Fibroblast of lung (primary cell): ENCODE measurements at places on chromosomes 12 and 14. TPM values are rescaled to one million over a fixed set of nuclear protein-coding genes. Genes with fewer than 3 reads are reported as not detected.

Gene SMIM41
- total RNA-seq: 2.0 and 2.1 TPM in 2 replicates

Gene HOXC9
- 0.26 TPM in 1 of 2 replicates, not detected in the other for total RNA-seq

Gene PIWIL1
- total RNA-seq: not detected in 2 replicates

- peak; percentile 81 for DNase-seq
- H3K4me1 ChIP-seq: peaks cover 5% of the 10 kb centered on the region
- H3K4me3 ChIP-seq: no peak overlapping the region
- H3K36me3 ChIP-seq: no peaks in the 10 kb centered on the region
Observed at GRCh38 chr12:89693639-89694202, 14.9 kb downstream of the ATP2B1 start.

DNA sequence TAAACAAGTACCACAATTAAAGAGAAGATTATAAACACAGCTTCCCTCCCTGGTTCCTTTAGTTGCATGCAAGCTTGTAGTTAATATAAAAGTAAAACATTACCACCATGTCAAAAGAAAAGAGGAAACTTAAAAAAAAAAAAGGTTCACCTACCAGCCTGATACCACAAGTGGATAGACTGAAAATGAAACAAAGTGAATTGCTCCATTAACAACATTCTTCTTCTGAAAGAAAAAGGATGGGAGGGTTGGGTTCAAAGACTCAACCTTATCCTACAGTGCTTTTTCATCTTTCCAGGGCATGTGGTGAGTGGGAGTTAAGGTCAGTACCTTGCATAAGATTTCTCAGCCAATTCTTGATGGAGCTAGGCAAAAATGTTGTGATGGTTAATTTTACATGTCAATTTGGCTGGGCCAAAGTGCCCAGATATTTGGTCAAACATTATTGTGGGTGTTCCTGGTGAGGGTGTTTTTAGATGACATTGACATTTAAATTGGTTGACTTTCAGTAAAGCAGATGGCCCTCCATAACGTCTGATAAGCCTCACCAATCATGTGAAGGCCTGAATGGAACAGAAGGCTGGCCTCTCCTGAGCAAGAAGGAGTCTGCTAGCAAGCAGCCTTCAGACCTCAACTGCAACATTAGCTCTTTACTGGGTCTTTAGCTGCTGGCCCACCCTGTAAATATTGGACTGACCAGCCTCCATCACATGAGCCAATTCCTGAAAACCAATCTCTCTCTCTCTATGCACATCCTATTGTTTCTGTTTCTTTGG, 28.8 kb downstream of the VCPKMT start:
- DNase-seq: no peak
- H3K27me3 ChIP-seq: no peaks in the 10 kb centered on the region
- H3K27ac ChIP-seq: no peak overlapping the region

DNA sequence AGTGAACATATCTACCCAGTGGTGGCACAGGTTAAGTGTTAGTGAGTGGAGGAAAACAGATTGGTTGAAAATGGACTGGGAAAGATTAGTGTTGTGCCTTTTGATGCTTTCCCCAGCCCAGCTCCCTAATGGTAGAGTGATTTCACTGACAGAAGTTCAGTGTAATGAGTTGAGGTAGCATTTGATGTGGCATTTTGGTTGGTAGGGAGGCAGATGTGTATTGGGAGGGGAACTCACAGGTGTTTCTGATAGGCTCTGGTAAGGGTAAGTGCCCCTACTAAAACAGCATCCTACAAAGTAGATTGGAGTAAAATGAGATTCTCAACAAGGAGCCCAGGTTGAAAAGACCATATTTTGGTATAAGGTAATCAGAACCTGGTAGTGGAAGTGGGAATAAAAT, 4.2 kb downstream of the TBK1 start:
- H3K27ac ChIP-seq: no peak overlapping the region
- DNase-seq: no peak
- H3K27me3 ChIP-seq: no peaks in the 10 kb centered on the region
- no peak overlapping the region for H3K4me3 ChIP-seq
- H3K36me3 ChIP-seq: no peaks in the 10 kb centered on the region
- peaks cover 12% of the 10 kb centered on the region for H3K4me1 ChIP-seq

DNA sequence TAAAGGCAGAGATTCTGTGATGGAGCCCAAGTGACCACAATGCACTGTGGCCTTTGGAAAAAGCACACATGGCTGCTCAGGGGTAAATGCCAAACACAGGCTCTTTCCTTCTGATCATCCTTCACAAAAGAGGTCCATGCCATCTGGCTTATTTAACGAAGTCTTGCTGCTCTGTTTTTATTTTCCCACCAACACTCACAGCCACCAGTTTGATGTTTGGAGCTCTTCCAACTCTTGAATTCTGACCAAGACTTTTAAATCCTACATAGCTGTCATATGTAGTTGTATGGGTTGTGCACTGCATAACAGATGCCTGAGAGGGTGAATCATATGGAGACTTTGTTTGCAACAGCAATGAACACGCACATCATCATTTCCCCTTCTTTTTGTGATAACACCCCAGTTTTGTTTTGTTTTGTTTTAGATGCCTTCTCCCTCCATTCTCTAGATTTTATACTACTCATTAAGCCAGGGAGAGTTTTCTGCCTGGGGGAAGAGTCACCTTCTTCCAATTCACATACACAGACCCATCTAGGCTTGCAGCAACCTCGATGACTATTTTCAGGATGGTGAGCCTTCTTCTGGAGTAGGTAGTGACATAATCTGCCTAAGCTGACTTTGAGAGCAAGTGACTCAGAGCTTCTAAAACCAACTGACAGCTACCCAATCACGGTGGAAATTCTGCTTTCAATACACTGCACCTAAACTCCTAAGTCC, 145.2 kb upstream of the WSCD2 start:
- H3K27ac ChIP-seq: no peak overlapping the region
- no peaks in the 10 kb centered on the region for H3K27me3 ChIP-seq
- H3K4me3 ChIP-seq: no peak overlapping the region
- no peaks in the 10 kb centered on the region for H3K4me1 ChIP-seq

DNA sequence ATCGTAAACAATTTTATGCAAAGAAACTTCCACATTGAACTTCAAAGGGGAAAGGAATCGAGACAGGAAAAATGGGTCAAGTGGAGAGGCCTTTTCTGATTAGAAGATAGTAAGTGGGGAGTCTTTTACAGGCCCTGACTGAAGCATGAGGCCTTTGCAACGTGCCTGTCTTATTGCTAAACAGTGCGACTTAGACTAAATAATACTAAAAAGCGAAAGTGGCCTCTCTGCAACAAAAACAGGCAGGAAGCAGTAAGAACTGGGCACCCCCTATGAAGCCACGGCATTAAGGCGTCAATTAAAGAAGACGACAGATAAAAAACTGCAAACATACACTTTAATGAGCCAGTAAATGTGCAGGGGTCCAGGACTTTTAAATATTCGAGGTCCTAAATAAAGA, 283.4 kb upstream of the GRIP1 start:
- no peak overlapping the region for H3K4me3 ChIP-seq
- no peaks in the 10 kb centered on the region for H3K4me1 ChIP-seq
- no peaks in the 10 kb centered on the region for H3K27me3 ChIP-seq

DNA sequence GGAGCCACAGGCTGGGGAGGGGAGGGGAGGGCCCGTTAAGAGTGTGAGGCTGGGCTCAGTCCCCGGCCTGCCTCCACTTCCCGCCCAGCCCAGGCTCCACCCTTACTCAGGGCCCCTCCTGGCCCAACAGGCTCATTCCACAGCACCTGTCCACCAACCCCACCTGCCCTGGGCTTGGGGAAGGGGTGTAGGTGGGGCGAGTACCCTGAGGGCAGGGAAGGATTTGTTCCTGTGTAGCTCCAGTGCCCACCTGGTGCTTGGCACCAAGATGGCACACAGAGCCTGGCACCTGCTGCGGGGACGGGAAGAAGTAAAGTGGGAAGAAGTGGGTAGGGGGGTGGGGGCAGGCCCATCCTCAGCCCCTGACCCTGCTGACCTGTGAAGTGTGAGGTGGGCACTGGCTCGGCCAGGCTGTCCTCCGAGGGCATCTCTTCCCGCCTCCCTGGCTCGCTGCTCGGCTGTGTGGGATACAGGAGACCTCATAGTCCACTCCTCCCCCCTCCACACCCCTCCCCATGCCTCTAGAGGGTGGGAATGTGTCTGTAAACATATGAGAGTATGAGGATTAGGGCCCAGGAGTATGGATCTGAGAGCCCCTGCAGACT, 35.1 kb downstream of the NCKAP5L start:
- no peak for DNase-seq
- H3K27me3 ChIP-seq: no peaks in the 10 kb centered on the region
- H3K4me3 ChIP-seq: no peak overlapping the region
- no peaks in the 10 kb centered on the region for H3K4me1 ChIP-seq

DNA sequence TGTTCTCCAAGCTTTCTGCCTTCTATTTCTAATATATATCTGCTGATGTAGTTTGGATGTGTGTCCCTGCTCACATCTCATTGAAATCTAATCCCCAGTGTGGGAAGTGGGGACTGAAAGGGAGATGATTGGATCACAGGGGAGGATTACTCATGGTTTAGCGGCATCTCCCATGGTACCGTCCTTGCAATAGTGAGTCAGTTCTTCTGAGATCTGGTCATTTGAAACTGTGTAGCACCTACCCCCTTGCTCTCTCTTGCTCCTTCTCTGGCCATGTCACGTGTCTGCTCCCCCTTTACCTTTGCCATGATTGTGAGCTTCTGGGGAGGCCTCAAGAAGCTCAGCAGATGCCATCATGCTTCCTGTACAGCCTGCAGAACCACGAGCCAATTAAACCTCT, 26.2 kb upstream of the ALX1 start:
- H3K4me3 ChIP-seq: no peak overlapping the region
- H3K36me3 ChIP-seq: no peaks in the 10 kb centered on the region
- H3K27ac ChIP-seq: no peak overlapping the region
- no peaks in the 10 kb centered on the region for H3K27me3 ChIP-seq
- H3K4me1 ChIP-seq: no peaks in the 10 kb centered on the region
- no peak for DNase-seq

- H3K4me3 ChIP-seq: no peak overlapping the region
- no peaks in the 10 kb centered on the region for H3K36me3 ChIP-seq
- no peak overlapping the region for H3K27ac ChIP-seq
- no peaks in the 10 kb centered on the region for H3K27me3 ChIP-seq
Observed at GRCh38 chr14:66745078-66745477, 237.1 kb downstream of the GPHN start.

DNA sequence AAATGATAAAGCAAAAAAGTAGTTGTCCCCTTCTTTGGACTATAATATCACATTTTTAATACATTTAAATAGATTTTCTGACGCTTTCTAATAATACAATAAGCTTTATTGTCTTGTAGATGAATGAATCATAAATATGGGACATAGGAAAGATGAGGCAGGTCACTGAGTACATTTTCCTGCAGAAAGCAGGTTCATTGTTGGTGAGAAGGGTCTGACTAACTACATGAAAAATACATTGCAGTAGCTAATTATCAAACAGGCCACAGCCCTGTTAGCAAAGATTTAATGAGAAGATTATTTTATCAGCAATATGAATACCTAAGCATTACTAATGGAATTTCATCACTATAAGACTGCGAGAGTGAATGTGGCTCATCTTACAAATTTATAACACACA, 45.6 kb downstream of the ABCD2 start:
- H3K36me3 ChIP-seq: no peaks in the 10 kb centered on the region
- DNase-seq: no peak
- no peak overlapping the region for H3K4me3 ChIP-seq
- no peaks in the 10 kb centered on the region for H3K4me1 ChIP-seq
- no peaks in the 10 kb centered on the region for H3K27me3 ChIP-seq

GRCh38 chr14:90853116-90853515, 36.9 kb upstream of the TTC7B start:
- H3K27ac ChIP-seq: no peak overlapping the region
- no peaks in the 10 kb centered on the region for H3K36me3 ChIP-seq
- H3K27me3 ChIP-seq: no peaks in the 10 kb centered on the region
- H3K4me1 ChIP-seq: peaks cover 5% of the 10 kb centered on the region
- no peak overlapping the region for H3K4me3 ChIP-seq

DNA sequence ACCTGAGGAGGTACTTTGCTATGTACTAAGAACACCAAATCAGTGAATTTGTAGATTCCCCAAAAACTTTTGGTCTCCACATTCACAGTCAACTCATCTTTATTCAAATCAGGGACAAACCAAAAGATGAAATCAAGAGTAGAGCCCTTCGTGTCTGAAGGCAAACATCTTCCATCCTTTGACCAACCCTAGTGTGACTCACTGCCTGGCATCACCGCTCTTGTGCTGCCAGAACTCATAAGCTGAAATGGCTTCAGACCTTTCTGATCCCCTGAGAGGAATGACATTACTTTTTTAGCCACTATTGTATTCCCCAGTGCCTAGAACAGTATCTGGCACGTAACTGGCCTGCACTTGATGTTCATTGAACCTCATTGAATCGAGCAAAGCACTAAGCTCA, 50.1 kb downstream of the GOLGA5 start:
- no peak for DNase-seq
- no peak overlapping the region for H3K27ac ChIP-seq
- no peaks in the 10 kb centered on the region for H3K4me1 ChIP-seq
- no peaks in the 10 kb centered on the region for H3K27me3 ChIP-seq

- H3K27me3 ChIP-seq: no peaks in the 10 kb centered on the region
- peaks cover 4% of the 10 kb centered on the region for H3K36me3 ChIP-seq
- H3K4me3 ChIP-seq: no peak overlapping the region
Observed at GRCh38 chr14:72961579-72962335, 35.5 kb downstream of the DCAF4 start.

DNA sequence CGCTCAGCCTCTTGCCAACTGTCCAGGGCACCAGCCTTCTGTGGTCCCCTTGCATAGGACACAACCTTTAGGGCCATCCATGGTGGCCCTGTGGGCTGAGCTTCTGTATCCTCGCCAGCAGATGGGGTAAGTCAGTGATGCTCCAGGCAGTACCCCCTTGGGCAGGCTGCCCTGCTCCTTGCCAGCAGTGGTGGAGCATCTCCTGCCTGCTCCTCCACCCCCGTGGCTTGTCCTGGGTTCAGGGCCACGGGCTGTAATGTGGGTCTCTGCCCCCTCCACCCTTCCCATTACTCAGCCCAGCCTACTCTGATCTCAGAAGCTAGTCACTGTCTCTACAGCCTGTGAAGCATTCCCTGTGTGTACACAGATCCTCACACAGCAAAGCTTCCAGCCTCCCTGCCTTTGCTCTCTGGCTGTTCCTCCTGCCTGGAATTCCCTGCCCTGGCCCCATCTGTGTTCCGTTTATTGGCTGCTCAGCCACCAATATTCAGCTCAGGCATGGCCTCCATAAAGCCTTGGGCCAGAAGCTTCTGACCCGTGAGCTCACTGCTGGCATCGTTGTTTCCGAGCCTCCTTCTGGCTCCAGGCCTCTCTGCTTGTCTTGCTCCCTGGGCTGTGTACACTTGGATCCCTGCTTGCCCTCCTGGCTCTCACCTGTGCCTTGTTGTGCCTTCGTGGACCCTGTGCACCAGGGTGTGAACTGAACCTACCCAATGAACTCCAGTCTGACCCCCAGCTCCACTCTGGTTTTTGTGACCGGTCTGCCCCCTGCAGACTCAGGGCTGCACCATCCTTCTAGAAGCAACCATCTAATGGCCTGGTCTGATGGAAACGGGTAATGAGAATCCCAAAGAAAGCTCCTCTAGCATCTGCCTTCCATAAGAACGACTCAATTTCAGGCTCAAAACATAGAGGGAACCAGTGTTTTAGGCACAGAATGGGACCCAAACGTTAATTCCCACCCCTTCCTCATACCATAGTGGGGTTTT, 177.0 kb upstream of the PRMT8 start:
- H3K4me3 ChIP-seq: no peak overlapping the region
- DNase-seq: no peak
- peaks cover 7% of the 10 kb centered on the region for H3K4me1 ChIP-seq
- no peak overlapping the region for H3K27ac ChIP-seq
